ENCODE measurements at places on chromosomes 12 and 14. TPM values are rescaled to one million over a fixed set of nuclear protein-coding genes. Genes with fewer than 3 reads are reported as not detected.

AVPR1A gene
- polyA plus RNA-seq, result not detected

PZP gene
- polyA plus RNA-seq, result not detected

OAS3 gene
- polyA plus RNA-seq, result 0.35 TPM

PRH2 gene
- polyA plus RNA-seq, result 0.53 TPM

AKAP6 gene
- 4.8 TPM for polyA plus RNA-seq

KRT82 gene
- polyA plus RNA-seq, result not detected

DNA sequence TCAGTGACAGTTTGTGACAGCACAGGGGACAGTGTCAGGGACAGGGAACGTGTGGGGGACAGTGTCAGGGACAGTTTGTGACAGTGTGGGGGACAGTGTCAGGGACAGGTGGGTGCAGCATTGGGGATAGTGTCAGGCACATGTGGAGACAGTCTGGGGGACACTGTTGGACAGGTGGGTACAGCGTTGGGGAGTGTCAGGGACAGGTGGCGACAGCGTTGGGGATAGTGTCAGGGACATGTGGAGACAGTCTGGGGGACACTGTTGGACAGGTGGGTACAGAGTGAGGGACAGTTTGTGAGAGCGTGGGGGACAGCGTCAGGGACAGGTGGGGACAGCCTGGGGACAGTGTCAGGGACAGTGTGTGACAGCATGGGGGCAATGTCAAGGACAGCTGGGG, 140.0 kb downstream of the TMEM121 start:
- no peak overlapping the region for H3K27ac ChIP-seq
- H3K36me3 ChIP-seq, result no peaks in the 10 kb centered on the region
- DNase-seq, result no peak
- no peaks in the 10 kb centered on the region for H3K4me1 ChIP-seq
- no peak overlapping the region for H3K4me3 ChIP-seq

DNA sequence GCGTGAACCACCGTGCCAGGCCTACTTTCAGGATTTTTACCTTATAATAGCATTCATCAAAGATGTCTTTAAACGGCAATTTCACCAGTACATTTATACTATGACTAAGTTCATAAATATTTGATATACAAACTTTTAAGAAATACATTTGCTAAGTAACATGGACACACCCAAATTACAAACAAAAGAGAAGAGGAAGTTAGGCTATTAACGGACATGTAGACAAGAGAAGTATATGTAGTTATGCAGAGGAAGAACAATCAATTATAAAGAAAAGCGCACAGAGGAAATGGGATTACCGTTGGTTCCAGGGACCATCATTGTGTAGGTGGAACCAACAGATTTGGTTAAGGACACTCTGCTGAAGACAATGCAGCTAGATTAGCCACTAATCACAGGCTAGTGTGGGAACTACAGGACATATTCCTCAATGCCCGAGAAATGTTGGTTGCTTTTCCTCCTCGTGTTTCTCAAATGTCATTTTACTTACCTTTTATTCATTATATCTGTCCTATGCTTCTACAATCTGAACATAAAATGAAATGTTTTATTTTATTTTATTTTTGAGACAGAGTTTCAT, 24.0 kb upstream of the PKP2 start:
- H3K27me3 ChIP-seq, result no peaks in the 10 kb centered on the region
- no peaks in the 10 kb centered on the region for H3K4me1 ChIP-seq
- no peaks in the 10 kb centered on the region for H3K36me3 ChIP-seq
- DNase-seq, result no peak
- H3K27ac ChIP-seq, result no peak overlapping the region

DNA sequence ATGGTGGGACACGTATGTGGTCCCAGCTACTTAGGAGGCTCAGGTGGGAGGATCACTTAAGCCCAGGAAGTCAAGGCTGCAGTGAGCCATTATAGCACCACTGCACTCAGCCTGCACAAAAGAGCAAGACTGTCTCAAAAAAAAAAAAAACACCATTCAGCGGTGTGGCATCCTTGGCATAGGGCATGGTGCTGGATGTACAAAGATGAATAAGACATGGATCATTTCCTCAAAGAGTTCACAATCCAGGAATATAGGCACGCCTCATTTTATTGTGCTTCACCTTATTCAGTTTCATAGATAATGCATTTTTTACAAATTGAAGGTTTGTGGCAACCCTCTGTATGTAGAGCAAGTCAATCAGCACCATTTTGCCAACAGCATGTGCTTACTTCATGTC, 6.4 kb downstream of the CINP start:
- no peak overlapping the region for H3K4me3 ChIP-seq
- peaks cover 39% of the 10 kb centered on the region for H3K36me3 ChIP-seq
- no peak for DNase-seq

- no peak for DNase-seq
- no peaks in the 10 kb centered on the region for H3K36me3 ChIP-seq
- H3K4me3 ChIP-seq, result no peak within 1 kb of the TSS
These were observed at the start of gene NOS1 for GRCh38 chr12:117361347-117361751. NOS1 (minus strand) TSS chr12:117361626; CDS start chr12:117331069, 30,557 bp downstream.

GRCh38 chr14:52338051-52338681, 24.1 kb downstream of the PTGER2 start:
- H3K27ac ChIP-seq, result no peak overlapping the region
- peaks cover 20% of the 10 kb centered on the region for H3K4me1 ChIP-seq
- DNase-seq, result peak; percentile 72
- no peaks in the 10 kb centered on the region for H3K36me3 ChIP-seq
- no peaks in the 10 kb centered on the region for H3K27me3 ChIP-seq

DNA sequence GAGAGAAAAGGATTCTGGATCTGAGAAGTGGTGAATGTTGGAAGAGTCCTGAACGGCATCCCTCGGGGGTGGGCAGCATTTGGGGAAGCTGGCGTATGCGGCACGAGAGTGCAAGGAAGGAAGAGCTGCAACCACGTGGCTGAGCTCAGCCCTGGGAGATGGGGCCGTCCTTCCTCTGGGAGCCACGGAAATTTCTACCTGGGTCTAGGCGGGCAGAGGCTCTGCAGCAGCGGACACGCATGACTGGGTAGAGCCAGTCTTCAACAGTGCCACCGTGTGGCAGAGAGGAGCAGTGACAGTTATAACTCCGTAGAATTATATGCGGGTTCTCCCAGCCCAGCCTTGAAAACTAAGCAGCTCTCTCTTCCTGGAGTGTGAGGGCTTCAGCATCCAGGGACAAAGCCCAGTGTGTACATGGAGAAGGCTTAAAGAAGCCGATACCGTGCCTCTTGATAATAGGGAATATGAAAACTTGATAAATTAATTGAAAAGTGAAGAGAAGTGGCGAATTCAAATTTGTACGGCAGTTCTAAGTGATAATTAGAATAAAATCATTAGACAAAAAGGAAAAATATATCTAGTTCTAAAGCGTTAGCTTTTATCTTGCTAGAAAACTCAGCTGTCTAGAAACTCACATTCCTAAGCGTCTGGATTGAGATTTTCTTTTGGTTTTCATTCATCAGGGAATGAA, 82.9 kb upstream of the STXBP6 start:
- H3K27me3 ChIP-seq, result peaks cover 4% of the 10 kb centered on the region
- H3K36me3 ChIP-seq, result no peaks in the 10 kb centered on the region
- H3K4me3 ChIP-seq, result peak overlapping the region; percentile 46
- no peak overlapping the region for H3K27ac ChIP-seq

GRCh38 chr12:59578254-59578653, 17.6 kb upstream of the SLC16A7 start:
- no peaks in the 10 kb centered on the region for H3K36me3 ChIP-seq
- H3K27me3 ChIP-seq, result no peaks in the 10 kb centered on the region
- H3K27ac ChIP-seq, result no peak overlapping the region
- no peak for DNase-seq

DNA sequence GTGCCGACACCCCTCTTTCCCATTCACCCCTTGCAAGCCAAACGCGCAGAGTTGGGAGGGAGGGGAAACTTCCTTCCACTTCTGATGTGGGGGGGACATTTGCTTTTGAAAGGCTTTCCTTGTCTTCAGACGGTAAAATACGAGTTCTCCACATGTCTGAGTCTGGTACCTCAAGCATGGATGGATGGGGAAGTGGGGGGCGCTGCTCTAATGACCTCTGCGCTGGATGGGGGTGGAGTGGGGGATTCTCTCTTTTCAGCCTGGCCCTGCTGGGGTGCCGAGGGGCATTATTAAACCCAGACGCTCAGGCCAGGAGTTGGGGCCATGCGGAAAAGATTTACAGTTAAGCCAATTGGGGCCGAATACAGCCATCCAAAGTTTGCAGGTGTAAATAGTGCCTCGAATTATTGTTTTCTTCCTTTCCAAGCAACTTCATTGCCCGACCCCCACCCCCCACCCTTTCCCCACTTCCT, 9.1 kb upstream of the TBX3 start:
- no peaks in the 10 kb centered on the region for H3K4me1 ChIP-seq
- H3K4me3 ChIP-seq, result peak overlapping the region; percentile 88
- H3K27me3 ChIP-seq, result 0 out of 2 replicates have a peak, but pooled peaks cover 2% of the 10 kb centered on the region
- DNase-seq, result no peak

DNA sequence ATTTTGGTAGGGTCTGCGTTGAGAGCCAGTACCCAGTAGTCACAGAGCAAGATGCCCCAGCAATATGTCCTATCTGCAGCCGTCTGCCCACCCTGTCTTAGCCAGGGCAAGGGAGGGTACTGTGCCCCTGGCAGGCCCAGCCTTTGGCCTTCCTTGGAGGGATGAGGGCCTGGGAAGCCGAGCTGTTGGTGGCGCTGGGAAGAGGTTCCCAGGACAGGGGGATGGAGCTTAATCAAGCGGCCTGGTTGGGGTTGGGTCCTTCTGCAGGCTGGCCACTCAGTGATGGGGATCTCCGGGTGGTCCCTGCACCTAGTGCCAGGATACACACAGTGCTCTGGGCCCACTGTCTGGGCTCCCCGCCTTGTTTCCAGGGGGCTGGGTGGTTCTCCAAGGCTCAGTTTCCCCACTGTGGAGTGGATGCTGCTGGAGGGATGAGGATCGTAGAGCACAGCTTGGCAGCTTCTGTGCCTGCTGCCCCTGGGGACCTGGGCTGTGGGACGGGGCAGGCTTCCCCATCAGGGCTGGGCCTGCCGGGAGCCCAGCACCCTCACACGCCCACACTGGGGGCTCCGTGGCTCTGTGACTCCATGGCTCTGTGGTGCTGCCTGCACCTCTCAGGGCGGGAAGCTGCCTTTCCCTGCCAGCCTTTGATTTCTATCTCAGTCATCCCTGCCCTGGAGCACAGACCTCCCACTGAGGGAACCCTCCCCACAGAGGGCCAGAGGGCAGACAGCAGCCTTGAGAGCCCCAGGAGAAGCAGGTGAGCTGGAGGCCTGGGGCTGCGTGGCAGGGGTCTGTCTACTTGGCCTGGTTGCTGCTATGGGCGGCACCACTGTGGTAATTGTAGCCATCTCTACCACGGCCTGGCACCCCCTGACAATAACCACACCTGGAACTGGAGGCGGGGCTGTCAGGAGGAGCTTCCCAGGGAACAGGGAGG, 357.0 kb downstream of the TMEM121 start:
- DNase-seq, result no peak
- H3K4me3 ChIP-seq, result no peak overlapping the region
- H3K27ac ChIP-seq, result no peak overlapping the region
- H3K4me1 ChIP-seq, result no peaks in the 10 kb centered on the region
- H3K36me3 ChIP-seq, result no peaks in the 10 kb centered on the region

DNA sequence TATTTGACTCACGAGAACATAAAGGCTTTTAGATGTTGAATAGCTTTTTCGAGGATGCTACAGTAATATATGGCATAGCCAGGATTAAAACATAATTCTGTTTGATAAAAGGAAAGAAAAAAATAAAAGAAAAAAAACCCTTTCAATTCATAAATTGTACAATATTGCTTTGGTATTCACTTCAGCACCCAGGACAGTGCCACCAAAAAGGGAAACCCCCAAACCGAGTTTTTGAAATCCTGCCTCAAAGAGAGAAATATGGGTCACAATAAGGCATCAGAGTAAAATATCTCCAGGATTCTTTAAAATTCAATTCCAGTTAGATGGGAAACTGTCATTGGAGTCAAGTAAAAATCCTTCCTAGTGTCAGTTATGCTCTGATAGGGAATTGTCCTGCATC, 551.2 kb upstream of the SEL1L start:
- no peak overlapping the region for H3K4me3 ChIP-seq
- no peaks in the 10 kb centered on the region for H3K27me3 ChIP-seq
- no peaks in the 10 kb centered on the region for H3K4me1 ChIP-seq

- no peak overlapping the region for H3K27ac ChIP-seq
- peaks cover 3% of the 10 kb centered on the region for H3K27me3 ChIP-seq
- no peak for DNase-seq
- H3K4me1 ChIP-seq, result no peaks in the 10 kb centered on the region
- H3K36me3 ChIP-seq, result no peaks in the 10 kb centered on the region
These were observed 101.0 kb upstream of the PWP1 start for GRCh38 chr12:107584563-107584962.

DNA sequence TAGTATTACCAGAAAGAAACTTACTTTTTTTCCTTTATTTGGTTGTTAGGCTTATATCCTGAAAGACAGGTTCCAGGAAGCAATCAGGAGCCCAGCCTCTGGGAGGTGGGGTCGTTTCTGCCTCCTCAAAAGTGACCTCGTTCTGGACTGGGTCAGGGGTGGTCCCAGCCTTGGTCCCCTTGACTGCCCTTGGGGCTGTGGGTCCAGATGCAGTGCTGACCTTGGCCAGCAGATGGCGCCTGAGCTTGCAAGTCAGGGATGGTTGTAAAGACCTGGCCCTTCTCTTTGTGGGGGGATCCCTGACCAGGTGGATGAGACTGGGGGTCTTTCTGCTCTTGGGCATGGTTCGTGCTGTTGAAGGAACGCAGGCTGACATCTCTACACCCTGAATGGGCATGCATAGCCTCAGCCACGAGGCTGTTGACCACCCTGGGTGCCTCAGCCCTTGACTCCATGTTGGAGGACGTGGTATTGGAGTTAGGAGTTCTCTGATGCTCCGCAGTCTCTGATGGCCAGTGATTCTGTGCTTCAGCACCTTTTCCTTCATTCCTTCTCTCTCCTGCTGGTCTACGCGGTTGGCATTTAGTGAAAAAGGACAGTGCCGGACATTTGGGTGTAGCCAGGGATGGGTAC, 62.4 kb downstream of the ADCK1 start:
- peaks cover 4% of the 10 kb centered on the region for H3K4me1 ChIP-seq
- H3K36me3 ChIP-seq, result no peaks in the 10 kb centered on the region
- no peaks in the 10 kb centered on the region for H3K27me3 ChIP-seq
- DNase-seq, result peak; percentile 51
- H3K27ac ChIP-seq, result no peak overlapping the region

- DNase-seq, result no peak
- no peaks in the 10 kb centered on the region for H3K36me3 ChIP-seq
- no peak overlapping the region for H3K27ac ChIP-seq
- H3K4me3 ChIP-seq, result no peak overlapping the region
- peaks cover 3% of the 10 kb centered on the region for H3K4me1 ChIP-seq
These were observed 5.2 kb upstream of the NRDE2 start for GRCh38 chr14:90336985-90337384.

GRCh38 chr12:94717656-94718055, 67.3 kb upstream of the TMCC3 start:
- H3K4me1 ChIP-seq, result no peaks in the 10 kb centered on the region
- H3K4me3 ChIP-seq, result no peak overlapping the region
- H3K36me3 ChIP-seq, result no peaks in the 10 kb centered on the region

DNA sequence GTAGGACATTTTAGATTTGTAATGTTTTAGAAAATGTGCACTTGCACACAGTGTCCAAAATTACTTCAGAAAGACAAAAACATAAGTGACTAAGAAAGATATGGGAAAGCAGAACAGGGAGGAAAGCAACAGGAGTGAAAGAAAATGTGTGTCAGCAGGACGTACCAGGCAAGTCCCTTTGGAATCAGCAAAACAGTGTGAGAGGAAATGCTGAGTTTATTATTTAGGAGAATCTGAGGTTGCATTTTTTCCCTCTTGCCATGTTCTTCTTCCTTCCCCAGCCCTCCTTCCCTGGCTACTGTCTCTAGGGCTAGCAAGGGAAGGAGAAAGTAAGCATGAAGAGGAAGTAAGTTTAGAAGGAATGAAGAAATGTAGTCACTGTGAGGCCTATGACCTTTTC, 67.7 kb upstream of the CD163 start:
- no peaks in the 10 kb centered on the region for H3K27me3 ChIP-seq
- no peaks in the 10 kb centered on the region for H3K4me1 ChIP-seq
- H3K4me3 ChIP-seq, result no peak overlapping the region
- no peak for DNase-seq
- H3K27ac ChIP-seq, result no peak overlapping the region
- H3K36me3 ChIP-seq, result no peaks in the 10 kb centered on the region

Measured in GM23248 (cell line).